ENCODE measurements at places on chromosomes 3 and 15.

DNA sequence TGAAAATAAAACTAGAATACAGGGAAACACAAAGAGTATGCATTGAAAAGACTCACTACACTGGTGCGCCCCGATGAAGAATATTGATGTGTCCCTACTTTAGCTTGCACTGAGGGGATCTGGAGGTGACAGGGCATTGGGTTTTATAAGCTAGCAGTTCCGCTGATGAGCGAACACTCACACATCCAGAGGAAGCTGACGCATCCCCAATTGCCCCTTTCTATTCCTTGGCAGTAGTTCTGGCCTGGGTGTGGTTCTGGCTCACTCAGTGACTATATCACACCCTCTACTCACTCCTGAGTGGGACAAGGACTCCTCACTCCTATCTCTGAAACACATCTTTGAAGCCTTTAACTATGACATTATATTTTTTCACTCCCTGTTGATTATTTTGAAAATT, 71.0 kb downstream of the B3GNT5 start:
- no peak for DNase-seq

DNA sequence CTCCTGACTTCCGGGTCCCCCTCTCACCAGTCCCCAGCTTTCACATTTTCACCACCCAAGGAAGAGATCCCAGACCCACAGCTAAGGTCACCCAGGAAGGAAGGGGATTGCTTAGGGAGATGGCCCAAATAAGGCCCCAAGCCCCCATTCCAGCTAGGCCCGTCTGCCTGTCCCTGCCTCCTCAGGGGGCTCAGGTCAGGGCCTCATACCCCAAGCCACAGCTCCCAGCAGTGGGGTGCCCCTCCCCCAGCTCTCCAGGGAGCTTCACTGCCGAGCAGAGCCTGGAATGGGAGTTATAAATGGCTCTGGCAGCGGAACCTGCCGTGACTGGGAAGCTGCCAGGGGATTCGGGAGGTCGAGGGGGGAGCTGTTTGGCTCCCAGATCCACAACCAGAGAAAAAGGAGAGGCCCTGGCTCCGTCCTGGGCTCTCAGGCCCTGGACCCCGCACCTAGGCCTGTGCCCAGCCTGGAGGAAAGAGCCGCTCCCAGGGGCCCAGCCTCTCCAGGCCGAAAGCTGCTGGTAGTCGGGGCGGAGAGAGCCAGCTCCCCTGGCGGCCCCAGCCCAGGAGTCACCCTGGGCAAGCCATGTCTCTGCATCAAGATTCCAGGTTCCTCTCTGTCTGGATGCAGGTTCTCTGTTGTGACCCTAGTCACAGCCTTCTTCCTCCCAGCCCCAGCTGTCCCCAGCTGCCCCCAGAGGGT, 550 bp downstream of the CCDC9B start:
- DNase-seq, result no peak

GRCh38 chr15:77144026-77144425, 73.1 kb upstream of the TSPAN3 start:
- no peak for DNase-seq

GRCh38 chr3:8767667-8768363, 1.6 kb downstream of the OXTR start:
- DNase-seq, result no peak

GRCh38 chr3:43670635-43671522, 19.9 kb upstream of the ABHD5 start:
- DNase-seq, result no peak

- no peak for DNase-seq
Observed at GRCh38 chr3:45684327-45684892, 4.8 kb upstream of the SACM1L start.

- no peak for DNase-seq
Observed at GRCh38 chr3:197337656-197338055, 39.2 kb upstream of the DLG1 start.

GRCh38 chr3:1057436-1057835, 35.4 kb upstream of the CNTN6 start:
- no peak for DNase-seq

DNA sequence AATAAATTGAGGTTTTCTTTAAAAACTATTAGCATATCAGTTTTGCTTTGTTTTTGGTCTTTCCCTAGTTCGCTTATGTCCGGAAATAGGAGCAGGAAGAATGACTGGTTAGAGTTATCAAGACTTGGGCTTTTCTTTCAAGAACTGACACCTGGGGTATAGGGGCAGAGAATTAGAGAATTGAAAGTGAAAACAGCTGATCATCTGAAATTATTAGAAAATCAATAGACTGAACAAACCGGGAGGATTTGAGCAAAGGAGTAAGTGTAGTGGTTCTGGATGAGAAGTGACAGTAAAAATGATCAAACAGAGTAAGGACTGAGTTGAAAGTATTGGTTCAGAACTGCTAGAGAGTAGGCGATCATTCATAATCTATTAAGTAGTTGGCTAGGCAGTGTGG, 6.0 kb downstream of the MINDY2 start:
- DNase-seq, result no peak
